Breast epithelium (tissue), 4 donors: ENCODE measurements at places on chromosomes 4 and X. TPM values are rescaled to one million over a fixed set of nuclear protein-coding genes. Genes with fewer than 3 reads are reported as not detected.

DNA sequence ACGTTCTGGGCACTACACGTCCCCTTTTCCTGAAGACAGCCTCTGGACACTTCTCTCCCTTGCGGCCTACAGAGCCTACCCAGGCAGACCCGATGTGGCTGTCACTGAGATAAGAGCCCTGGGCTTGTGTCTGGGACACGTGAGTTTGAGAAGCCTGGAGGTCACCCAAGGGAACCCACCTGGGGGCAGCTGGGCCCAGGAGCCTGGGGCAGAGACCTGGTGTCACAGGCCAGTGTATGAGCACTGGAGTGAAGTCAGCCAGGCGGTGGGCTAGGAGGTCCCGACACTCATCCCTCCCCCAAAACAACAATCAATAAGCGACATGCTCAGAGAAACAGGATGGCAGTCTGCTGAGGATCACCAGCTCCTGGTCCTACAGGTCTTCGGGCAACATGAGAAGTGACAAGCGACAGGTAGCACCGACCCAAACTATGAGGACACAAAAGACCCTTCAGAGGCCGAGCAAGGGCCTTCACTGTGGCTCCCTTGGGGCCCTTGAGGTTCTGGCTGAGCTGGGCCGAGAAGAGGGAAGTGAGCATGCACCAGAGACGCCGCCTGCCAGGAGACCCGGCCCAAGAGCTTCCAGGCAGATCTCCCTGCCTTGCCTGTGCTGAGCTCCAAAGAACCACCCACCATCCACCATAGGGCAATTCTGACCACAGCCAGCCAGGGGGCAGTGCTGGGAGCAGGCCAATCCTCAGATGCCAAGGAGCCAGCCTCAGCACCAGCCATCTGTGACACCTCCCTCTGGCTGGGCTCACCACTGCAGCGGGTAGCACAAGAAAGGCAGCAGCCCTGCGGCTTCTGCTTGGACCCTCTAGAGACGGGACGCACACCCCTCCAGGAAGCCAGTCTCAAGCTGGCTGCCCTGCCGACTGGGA, 11.0 kb upstream of the DUSP9 start:
- no peaks in the 10 kb centered on the region for H3K36me3 ChIP-seq
- no peak overlapping the region for H3K27ac ChIP-seq
- peaks cover 89% of the 10 kb centered on the region for H3K27me3 ChIP-seq
- H3K4me3 ChIP-seq = no peak overlapping the region

DNA sequence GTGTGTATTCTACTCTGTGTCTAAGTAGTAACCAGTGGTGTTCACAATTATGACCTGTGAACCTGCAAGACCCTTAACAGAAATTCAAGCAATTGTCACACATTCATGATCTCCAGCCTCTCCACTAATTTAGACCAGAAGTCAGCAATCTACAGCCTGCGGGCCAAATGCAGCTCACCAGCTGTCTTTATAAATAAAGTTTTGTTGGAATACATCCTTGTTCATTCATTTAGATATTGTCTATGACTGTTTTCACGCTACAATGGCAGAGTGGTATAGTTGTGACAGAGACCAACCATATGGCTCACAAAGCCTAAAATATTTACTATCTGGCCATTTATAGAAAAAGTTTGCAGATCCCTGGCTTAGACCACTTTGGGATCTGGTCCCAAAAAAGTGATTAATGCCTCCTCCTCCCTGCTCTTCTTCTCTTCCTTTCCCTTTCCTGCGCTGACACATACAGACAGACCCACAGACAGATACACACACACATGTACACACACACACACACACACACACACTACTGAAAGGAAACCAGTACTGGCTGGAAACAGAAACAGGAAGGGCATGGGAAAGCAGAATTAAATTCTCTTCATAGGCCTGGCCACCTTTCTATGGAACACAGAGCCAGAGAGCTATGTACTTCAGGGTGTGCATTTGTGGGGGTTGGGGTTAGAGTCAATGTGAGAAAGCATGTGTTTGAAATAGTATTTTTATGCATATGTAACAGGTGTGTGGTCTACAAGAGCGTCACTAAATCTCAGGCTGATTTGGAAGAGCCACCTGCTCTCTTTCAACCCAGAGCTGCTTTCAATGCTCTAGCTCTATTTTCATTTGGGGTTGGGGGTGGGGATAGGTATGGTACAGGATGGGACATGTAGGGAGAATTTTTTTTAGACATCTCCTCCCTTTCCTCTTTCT, 49.7 kb upstream of the TMEM164 start:
- no peaks in the 10 kb centered on the region for H3K27me3 ChIP-seq
- H3K4me1 ChIP-seq = no peaks in the 10 kb centered on the region
- no peak for DNase-seq

Gene GLUD2
- total RNA-seq = 2.8 TPM

Gene GABRG1
- total RNA-seq = not detected

DNA sequence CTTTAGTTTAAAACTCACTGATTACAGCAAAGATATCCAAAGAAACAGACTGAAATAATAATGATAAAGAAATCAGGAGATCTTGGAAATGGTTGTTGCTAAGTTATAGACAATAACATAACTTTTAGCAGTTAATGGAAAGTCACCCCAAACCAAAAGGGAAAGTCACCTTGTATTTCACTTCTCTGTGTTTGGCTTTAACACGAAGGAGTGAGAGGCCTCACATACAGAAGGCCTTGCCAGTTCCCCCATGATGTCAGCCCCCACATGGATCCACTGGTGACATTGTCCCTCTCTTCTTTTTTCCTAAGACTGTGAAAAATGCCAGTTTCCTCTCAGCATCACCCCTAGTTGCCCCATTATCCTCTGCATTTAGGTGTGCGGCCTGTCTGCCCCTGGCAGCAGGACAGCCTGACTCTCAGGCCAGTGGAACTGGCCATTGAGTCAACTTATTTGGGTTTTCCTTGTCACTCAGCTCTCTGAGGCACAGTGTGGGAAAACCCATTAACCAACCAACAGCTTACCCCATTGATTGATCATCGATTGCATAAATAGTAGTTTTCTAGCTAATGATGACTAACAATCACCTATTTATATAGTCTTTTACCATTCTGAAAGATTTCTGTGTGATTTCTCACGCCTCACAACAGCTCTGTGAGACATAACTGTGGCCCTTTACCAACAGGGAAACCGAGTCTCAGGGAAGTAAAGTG, 308.1 kb downstream of the PTTG2 start:
- no peaks in the 10 kb centered on the region for H3K4me1 ChIP-seq
- DNase-seq = no peak
- no peak overlapping the region for H3K4me3 ChIP-seq

- H3K27ac ChIP-seq = no peak overlapping the region
- H3K4me3 ChIP-seq = no peak overlapping the region
- H3K36me3 ChIP-seq = no peaks in the 10 kb centered on the region
- DNase-seq = no peak
Observed at GRCh38 chr4:140529434-140529833, 5.5 kb downstream of the ELMOD2 start.
